ENCODE measurements at places on chromosomes 1 and 21.

DNA sequence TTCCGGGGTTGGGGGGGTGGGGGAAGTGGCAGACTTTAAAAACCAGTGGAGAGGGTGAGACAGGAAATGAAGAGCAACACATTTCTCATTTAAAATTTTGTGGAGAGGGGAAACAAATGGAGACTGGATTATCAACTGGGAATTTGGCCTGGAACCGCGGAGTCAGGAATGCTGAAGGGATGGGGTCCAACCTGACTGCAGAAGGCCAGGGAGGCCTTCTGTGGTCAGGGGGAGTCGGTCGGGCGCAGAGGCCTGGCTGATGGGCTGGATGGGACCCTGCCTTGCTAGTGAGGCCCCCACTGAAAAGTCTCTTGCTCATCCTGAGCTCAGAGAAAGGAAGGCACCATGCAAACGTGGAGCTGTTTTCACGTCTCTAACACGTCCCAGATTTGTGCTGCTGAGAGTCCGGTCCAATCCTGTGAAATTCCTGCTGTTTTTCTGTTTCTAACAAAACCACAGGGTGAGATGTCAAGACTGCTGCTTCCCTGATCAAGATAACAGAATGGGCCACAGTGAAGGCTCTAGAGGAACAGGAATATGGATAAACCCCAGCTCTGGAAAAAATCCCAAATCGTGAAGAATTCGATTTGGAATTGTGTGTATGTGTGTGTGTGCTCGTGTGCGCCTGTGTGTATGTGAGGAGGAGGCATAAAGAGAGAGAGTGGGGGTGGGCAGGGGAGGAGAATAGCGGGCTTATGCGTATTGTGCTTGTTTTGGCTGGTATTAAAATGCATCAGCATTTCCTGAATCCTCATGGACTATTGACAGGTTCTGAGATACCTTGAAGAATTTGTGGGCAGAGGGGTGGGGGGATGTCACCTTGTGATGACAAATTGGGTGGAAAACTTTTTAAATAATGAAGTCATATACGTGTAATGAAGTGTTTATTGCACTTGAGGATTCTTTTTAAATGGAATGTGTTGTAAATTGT, 117.4 kb downstream of the NGF start:
- DNase-seq = no peak

GRCh38 chr1:242554577-242554976, 30.1 kb upstream of the PLD5 start:
- DNase-seq = no peak

DNA sequence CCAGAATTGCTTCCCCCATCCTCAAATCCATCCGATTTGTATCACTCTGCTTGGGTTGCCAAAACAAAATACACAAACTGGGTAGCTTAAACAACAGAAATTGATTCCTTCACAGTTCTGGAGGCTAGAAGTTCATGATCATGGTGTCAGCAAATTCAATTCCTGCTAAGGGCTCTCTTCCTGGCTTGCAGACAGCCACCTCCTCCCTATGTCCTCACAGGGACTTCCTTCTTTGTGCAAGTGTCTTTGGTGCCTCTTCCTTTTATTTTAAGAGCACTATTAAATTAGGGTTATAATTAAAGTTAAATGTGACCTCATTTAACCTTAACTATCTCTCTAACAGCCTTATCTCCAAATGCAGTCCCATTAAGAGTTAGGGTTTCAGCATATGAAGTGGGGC, 112.8 kb downstream of the PLPP3 start:
- DNase-seq = peak; percentile 25

- no peak for DNase-seq
Observed at GRCh38 chr1:239891621-239892358, 199.9 kb upstream of the FMN2 start.

GRCh38 chr1:17145648-17146047, 26.4 kb upstream of the PADI2 start:
- DNase-seq = no peak

- no peak for DNase-seq
Observed at GRCh38 chr1:181425566-181425965, 57.8 kb upstream of the CACNA1E start.

DNA sequence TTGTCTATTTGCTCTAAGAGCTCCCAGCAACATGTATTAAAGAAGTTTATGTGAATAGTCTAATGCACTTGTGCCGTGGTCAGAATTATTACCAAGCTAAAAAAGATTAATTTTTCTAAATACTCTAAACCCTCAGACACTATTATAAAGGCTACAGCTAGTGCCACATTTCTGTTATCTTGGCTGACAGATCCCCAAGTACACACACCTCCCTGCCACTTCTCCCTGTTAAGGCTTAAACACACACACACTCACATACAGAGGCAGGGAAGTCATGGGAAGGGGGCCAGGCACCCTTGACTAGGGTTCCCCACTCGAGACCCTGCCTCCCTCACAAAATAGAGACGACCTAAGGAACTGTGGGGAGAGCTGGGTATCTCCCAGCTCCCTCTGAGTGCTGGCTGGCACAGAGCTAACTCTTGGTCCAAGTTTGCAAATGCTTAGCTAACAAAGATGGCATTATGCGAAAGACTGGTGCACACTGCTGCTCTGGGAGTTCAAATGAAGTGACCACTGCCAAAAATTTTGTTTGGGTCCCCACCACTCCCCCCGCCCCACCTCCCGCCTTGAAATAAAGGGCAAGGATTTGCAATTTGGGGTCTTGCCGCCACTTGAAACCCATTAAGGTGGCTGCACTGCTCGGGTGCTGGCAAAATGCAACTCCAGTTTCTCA, 9.8 kb downstream of the SSBP3 start:
- no peak for DNase-seq

GRCh38 chr21:40049031-40049930, 182.0 kb downstream of the PCP4 start:
- peak; percentile 70 for DNase-seq

- DNase-seq = no peak
Observed at GRCh38 chr1:61334718-61335589, 252.6 kb downstream of the NFIA start.

GRCh38 chr21:46549650-46550049, 55.2 kb downstream of the S100B start:
- DNase-seq = no peak

DNA sequence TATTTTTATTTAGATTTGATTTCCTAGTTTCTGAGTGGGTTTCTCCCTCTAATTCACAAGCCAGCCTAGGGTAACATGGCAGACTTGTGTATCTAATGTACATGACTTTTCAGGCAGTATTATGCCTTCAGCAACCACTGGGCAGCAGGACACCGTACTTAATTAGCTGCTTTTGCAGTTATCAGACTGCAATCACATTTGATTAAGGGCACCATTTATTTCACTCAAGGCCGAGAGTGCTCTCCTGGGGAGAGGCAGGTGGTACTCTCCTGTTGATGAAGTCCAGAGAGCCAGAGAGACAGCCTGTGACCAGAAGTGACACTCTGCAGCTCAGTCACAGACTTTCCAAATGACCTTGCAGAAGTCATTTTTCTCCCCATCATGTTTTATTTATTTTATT, 18.7 kb downstream of the CYYR1 start:
- DNase-seq = no peak

DNA sequence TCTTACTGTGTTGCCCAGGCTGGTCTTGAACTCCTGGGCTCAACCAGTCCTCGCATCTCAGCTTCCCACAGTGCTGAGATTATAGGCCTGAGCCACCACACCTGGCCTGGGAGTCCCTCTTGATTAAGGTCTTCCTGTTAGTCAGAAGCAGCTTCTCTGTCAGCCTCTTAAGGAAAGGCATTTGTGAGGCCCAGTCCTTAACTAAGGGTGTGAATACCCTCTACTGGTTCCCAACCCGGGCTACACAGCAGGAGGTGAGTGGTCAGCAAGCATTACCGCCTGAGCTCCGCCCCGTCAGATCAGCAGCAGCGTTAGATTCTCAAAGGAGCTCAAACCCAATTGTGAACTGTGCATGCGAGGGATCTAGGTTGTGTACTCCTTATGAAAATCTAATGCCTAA, 117.2 kb downstream of the DYRK1A start:
- no peak for DNase-seq

GRCh38 chr1:11187931-11188330, 1.2 kb upstream of the ANGPTL7 start:
- DNase-seq = no peak

- DNase-seq = peak; percentile 45
Observed at GRCh38 chr1:86913399-86913895, 479 bp downstream of the SELENOF start.

DNA sequence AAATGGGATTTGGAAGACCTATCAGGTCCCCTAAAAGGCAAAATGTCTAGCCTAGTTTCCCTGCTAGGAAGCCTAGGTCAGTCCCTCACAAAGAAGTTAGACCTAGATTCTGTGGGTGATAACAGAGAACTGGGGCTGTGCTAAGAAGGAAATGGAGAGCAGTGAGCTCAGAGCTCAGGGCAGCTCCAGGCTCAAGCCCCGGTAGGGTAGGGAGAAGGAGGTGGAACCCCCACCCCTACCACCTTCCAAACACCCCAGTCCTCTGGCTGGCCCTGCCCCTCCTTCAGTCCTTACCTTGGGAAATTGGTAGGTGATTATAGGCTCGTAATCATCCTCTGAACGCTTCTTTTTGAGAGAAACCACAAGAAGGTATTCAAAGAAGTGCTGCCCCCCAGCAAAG, 1.1 kb downstream of the DENND2D start:
- DNase-seq = peak; percentile 12

GRCh38 chr1:7752512-7753417, 18.3 kb upstream of the VAMP3 start:
- DNase-seq = peak; percentile 72

DNA sequence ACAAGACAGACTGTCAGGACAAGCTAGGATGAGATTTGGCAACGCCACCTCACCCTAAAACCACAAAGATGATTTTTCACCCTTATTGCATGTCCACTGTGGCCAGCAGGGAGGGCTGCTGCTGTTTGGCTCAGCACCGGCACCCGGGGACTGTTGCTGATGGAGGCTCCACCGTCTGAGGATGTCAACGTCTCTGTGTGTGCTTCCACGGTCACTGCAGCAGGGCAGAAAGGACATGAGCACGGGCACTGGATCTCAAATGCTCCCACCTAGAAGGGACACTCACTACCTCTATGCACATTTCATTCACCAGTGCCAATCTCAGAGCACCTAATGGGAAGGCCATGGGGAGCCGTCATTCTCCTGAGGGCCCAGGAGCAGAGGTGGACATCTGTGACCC, 599.6 kb downstream of the PTPRU start:
- DNase-seq = peak; percentile 16

DNA sequence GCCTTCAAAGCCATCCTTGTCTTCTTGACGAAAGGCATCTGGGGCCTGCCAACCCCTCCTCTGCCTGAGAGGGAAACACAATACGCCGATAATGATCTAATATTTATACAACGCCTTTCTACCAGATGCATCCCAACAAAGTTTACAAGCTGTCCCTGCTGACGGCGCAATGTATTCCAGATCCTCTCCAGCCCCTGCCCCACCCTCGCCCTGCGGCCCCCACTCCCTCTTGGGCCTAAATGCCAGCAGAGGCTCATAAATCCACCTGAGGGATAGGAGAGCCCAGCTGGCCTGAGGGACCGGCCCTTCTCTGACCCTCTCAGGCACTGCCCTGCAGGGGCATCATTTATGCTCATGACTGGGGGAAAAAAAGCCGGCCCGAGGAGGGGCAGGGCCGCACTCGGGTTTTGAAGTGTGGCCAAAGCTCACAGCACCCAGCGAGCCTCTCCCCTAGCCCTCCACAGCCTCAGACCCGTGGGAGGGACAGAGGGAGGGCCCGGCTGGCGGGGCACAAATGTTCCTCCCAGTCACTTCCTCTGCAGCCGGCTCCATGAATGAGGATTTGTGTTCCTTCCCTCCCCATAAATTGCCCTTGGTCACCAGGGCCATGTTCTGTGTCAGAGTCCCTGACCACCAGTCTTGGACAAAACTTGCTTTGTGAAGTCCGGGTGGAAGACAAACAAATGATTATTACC, 140.3 kb downstream of the FOXD2 start:
- DNase-seq = no peak

DNA sequence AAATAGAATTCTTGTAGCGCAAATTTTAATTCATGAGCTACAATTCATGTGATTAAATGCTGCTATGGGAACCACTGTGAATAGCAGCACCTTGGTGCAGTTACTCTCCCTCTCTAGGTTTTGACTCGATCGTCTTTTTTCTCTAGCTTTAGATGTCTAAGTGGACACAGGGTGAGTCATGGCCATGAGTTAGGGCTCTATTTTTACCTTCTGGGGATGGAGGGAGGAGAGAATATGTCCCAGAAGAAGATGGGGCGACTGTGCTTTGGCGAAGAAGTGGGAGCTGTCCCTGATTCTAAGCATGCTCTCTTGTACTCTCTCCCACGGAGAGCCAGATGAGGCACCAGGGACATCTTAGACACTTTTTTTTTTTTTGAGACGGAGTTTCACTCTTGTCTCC, 1.6 kb upstream of the OR2B11 start:
- DNase-seq = no peak

GRCh38 chr1:241202401-241202800, 154.6 kb downstream of the RGS7 start:
- no peak for DNase-seq

DNA sequence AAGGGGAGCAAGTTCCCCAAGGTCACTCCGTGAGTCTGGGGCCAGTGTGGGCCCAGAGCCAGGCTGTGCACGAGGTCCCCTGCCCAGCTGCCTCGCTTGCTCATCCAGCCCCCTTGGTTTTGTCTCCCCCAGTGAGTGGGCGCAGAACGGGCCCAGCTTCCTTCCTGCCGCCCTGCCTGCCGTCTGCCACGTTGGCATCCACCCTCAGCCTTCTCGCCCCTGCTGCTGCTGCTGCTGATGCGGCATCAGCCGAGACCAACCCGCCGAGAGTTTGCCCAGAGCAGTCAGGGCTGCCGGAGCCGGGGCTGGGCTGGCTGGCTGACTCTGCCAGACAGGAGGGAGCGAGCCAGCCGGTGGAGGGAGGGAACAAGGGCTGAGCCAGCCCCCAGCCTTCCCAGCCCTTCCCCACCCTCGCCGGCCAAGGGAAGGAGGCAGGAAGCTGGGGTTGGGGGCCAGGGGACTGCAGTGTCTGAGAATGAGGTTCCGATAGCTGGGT, 31.4 kb upstream of the WASF2 start:
- DNase-seq = no peak

- DNase-seq = no peak
Observed at GRCh38 chr1:157108448-157108847, 8.8 kb upstream of the ETV3L start.

GRCh38 chr1:29237852-29238619, 1.7 kb downstream of the PTPRU start:
- DNase-seq = peak; percentile 22

- no peak for DNase-seq
Observed at GRCh38 chr1:97668945-97669344, 251.9 kb downstream of the DPYD start.

GRCh38 chr21:44462834-44463200, 7.5 kb downstream of the LRRC3 start:
- no peak for DNase-seq

GRCh38 chr1:48442864-48443619, 29.0 kb downstream of the SPATA6 start:
- no peak for DNase-seq
